ENCODE measurements at places on chromosomes 6 and 20. TPM values are rescaled to one million over a fixed set of nuclear protein-coding genes. Genes with fewer than 3 reads are reported as not detected.

DNA sequence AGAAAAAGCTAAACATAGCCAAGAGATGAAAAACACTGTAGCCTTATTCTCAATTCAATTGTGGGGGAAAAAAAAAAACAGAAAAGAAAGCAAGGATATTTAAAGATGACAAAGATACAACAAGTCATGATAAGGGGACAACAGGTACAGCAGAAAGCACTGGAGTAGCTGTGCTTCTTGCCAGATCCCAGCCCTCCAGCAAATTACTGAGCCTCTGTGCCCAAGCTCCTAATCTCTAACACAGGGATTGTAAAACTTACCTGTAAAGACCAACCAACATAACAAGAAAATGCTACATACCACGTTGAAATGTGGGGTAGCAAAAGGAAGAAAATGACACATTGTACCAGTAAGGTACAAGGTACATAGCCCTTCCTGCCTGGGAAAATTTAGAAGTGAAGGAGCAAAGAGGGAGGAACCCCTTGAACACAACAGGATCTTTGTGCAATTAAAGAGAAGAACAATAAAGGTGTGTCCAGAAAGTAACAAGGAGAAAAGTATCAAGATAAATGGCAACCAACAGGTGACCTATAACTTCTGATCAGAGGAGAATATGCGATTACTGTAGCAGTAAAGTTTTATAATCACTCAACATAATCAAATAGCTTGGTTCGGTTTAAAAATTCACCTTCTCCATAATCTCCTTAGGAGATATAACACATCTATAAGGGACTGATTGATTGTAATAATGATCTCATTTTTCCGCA lies 30.6 kb downstream of the PREP start:
- DNase-seq, result no peak

- no peak for DNase-seq
Observed at GRCh38 chr6:42742116-42742894, 3.6 kb downstream of the TBCC start.

- DNase-seq, result no peak
Observed at GRCh38 chr20:58555078-58555765, 40.0 kb upstream of the APCDD1L start.

GRCh38 chr20:35854713-35855348 lies 83.0 kb downstream of the PHF20 start:
- DNase-seq, result no peak

- DNase-seq, result no peak
Observed at GRCh38 chr20:8152847-8153246, 20.8 kb downstream of the PLCB1 start.

GRCh38 chr6:139965393-139965792 lies 590.9 kb upstream of the CITED2 start:
- no peak for DNase-seq

DNA sequence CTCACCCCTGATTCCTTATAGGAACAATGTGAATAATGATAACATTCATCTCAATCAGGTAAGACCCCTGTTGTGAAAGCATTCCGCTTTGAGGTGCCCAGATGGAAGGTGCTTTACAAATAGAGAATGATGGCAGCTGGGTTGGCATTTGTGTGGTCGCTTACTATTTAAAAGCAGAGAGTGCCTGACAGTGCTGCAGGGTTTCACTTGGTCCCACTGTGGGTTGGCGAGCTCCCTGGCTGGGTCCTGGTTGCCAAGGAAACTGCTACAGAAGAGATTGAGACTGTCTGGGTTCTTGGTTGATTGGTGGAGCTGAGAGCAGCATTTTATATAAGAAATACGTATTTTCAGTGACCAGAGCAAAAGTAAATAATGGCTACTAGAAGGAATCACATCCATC lies 207.2 kb upstream of the KCNQ5 start:
- DNase-seq, result no peak

GRCh38 chr20:25476106-25477013 lies 68.9 kb downstream of the GINS1 start:
- DNase-seq, result no peak

- DNase-seq, result no peak
Observed at GRCh38 chr6:87747646-87748045, 45.6 kb upstream of the AKIRIN2 start.

DNA sequence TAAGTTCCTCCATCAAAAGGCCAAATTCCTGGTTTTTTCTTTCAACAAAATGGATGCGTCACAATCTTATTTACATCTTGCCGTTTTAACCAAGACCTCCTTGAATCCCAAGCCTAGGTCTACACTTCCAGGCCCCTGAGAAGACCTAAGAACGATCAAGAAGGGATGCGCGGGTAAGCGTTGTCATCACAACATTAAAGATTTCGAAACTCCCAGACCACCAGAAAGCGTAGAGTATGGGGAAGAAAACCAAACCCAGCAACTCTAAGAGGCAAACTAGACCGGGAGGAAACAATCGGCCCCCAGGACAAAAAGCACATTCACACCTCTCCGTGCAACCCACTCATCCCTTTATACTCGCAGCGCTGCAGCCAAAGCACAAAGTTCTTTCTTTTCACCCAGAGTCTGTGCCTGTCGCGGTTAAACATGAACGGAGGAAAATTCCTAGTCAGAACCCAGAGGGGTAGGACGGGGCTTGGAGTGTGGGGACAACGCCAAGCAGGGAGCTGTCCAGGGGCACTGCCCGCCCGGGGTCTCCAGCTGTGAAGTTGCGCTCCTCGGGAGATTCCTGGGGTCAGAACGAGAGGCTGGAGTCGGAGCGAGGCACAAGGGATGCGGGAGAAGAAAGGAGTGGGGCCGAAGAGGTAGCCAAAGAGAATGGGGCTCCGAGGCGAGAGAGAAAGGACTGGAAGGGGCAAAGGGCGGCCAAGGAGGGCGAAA lies 725 bp downstream of the OSER1 start:
- no peak for DNase-seq

DNA sequence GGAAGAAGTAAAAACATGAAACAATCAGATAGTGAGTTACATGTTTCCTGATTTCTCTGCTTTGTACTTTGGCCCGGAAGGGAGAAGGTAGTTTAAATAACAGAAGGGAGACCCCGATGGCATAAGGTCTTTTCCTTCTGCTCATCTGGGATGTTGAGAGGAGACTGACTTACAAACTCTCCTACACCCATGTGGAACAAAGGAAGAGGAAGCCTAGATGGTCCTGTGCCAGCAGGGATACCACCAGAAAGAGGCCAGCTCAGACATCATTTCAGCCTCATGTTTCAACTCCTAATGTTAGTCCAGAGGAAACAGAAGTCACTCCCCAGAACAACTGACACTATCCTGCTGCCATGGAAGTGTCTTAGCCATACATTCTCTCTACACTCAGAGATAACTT lies 250.7 kb upstream of the NOX3 start:
- DNase-seq, result no peak

DNA sequence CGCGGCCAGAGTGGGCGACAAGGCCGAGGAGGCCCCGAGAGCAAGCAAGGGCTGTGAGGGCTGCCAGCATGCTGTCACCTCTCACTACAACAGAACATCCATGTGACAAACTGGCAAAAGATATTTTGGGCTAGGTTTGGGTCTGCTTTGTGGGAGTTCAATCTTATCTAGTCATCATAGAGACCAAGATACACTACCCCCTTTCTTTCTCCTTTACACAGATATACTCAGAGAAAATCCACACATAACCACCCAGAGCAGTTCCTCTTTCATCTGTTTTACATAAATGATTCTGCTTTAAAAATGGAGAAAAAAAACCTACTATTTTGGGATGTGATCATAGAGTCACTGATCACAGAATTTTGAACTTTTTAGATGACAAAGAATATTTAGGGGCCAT lies 16.8 kb downstream of the SOX4 start:
- DNase-seq, result no peak

DNA sequence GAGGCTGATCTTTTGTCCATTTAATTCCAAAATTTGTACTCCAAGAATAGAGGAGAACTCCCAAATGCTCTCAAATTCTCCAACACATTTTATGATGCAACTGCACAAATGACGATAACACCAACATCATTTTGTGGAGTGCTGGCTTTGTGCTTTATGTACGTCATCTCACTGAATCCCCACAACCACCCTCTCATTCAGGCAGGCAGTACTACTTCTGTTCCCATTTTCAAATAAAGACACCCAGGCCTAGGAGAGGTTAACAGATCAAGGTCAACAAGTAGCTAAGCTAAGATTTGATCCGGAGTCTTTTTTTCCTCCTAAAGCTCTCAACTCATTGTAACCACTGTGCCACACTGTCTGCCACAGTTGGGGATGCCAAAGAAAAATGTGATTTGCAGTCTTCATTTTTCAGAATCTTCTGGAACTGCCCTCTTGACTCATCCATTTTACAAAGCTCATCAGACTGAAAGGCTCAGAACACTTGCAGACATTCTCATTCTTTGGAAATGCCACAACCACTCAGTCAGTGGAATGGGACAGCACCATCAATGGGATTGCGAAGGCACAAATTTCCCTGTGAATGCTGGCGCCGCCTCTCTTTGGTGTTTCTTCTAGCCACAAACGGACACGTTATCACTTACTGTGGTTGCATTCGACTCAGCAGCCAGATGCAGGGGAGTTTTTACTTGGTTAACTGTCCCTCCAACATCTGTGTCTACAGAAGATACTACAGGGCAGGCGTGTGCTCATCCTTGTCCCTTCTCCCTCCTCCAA lies 184.4 kb downstream of the GJA10 start:
- peak; percentile 42 for DNase-seq

- DNase-seq, result peak; percentile 85
Observed at GRCh38 chr20:50931306-50932015, at the start of gene ADNP. ADNP (minus strand) TSS chr20:50931437; CDS start chr20:50903996, 27,441 bp downstream.

DNA sequence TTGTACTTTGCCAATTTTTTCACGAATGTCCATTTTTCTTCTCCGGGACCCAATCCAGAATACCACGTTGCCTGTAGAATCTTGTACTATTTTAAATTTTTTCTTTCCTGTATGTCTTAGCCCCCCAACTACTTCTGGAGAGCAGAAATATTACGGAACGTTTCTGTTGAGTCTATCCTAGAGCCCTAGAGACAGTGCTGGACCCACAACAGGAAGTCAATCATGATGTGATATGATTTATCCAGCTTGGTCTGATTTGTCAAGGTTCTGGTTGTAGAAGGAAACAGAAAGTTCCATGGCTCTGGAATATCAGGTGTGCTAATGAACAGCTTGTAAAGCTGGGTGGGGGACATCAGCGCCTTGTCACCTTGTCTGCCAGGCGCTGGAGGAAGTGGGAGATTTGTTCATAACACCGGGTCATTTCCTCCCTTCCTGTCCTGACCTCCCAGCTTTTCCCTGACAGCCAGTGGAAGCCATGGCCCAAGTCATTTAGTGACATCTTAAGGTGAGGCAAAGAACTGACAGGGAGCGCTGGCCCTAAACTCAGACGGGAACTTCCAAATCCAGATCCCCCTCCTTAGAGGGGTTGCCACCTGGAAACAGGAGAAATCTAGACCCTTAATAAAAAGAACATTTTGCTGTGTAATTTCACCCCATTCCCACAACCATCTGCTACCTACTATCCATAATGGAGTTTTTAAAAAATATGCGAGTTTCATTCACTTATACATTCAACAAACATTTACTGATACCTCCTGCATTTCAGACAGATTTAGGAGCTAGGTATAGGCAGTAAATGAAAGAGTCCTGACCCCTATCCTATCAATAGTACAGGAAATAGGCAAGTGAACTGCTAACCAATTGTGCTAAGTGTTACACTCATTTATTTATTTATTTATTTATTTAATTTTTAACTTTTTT lies 130.5 kb downstream of the ZFP64 start:
- DNase-seq, result no peak

DNA sequence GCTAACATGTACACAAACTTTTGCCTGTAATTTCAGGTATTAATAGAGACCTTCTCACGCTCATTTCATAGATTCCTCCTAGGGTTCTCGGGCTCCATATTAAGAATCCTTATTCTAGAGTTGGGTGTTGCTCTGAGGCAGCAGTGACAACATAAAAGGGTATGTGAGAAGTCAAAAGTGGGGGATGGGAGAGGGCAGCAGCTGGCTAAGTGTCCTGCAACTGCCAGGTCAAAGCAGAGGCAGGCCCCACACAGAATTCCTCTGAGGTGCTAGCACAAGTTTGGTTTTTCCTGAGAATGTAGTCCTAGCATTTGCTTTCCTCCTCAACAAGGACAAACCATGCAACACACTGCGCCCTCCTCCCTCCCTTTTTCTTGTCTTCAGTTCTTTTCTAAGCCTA lies 4.6 kb downstream of the NSFL1C start:
- no peak for DNase-seq

DNA sequence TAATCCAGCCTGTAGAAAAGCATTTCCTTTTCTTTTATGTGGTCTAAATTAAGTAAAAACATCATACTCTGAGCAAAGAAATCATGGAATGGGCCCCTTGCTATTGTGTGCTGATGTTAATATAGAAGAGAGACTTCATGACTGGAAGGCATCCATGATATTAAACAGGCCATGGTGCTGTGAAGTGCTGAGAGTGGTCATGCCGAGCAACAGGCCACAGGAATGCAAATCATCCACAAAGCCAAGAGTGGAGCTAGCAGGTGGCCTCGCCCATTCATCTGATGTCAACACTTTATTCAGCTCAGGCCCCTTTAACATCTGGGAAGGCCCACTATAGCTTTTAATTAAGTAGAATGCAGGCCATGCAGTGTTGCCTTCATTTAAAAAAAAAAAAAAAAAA lies 115.2 kb upstream of the HMGCLL1 start:
- DNase-seq, result no peak

- no peak for DNase-seq
Observed at GRCh38 chr20:61644378-61645076, 392.5 kb downstream of the CDH4 start.

DNA sequence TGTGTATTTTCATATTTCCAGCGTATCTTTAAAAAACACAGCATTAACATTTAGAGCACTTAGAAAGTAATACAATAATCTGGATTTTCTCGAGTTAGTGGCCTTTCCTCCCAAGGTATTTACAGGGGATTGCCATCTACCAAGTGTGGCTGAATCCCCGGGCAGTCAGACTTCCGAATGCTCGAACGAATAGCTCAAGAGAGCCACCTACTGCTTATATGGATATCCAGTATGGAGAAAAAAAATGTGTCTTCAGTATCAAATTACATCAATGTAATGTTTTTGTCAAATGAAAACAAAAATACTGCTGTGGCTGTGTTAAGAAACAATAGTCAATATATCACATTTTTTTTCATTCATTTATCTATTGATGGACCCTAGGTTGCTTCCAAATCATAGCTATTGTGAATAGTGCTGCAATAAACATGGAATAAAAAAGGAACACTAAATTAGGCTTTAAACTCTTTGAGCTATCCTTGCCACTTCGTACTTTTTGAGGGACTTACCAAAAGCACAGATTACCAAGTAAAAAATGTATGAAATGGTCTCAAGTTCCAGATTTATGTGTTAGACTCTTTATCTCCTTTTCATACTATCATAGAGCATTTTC lies 654.5 kb upstream of the PTCHD4 start:
- no peak for DNase-seq

- DNase-seq, result no peak
Observed at GRCh38 chr20:11497545-11497944, 420.1 kb upstream of the BTBD3 start.

The OR2J3 gene
- not detected for total RNA-seq

The ARID1B gene
- total RNA-seq, result 65.6 TPM

The WFDC12 gene
- total RNA-seq, result not detected

The MYMX gene
- not detected for total RNA-seq

The STXBP5 gene
- total RNA-seq, result 22.7 TPM

The MEI4 gene
- total RNA-seq, result not detected

The TJAP1 gene
- total RNA-seq, result 42.7 TPM

The PMEPA1 gene
- total RNA-seq, result 1.1 TPM

The LTB gene
- total RNA-seq, result 16.3 TPM

The PGC gene
- total RNA-seq, result not detected

The HSPA12B gene
- total RNA-seq, result not detected
